RPMI7951 (cell line): ENCODE measurements at places on chromosomes 6 and 20. TPM values are rescaled to one million over a fixed set of nuclear protein-coding genes. Genes with fewer than 3 reads are reported as not detected.

The LRRC1 gene
- 0.96 and 4.3 TPM in 2 replicates for total RNA-seq

The GRIK2 gene
- total RNA-seq, result 0.88 and 2.0 TPM in 2 replicates

The SSTR4 gene
- total RNA-seq, result not detected in 2 replicates

DNA sequence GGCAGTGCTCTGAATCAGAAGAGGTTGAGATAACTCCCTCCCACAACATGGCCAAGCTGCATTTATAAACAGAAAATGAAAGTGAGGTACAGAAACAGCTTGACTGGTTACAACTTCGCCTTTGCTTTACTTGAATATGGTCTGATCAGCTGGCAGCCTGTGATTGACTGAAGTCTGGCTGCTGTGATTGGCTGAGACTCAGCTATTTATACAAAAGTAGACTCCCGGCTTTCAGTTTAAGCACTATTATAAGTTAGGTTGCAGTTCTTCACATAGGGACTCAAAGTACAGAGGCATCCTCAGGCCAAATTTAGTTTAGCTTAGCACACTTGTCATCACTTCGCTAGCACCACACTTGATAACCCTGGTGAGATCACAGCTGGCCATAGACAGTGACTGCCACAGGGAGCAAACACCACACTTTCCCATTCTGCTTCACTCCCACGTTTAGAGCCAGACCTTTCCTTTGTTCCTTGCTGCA, 362.6 kb downstream of the EPM2A start:
- DNase-seq, result peak; percentile 83

GRCh38 chr6:75450903-75451302, 42.7 kb downstream of the FILIP1 start:
- DNase-seq, result no peak

GRCh38 chr6:127415096-127415495, 44.1 kb downstream of the KIAA0408 start:
- DNase-seq, result no peak

GRCh38 chr6:11044712-11045167, 635 bp upstream of the ELOVL2 start:
- DNase-seq, result peak; percentile 9

DNA sequence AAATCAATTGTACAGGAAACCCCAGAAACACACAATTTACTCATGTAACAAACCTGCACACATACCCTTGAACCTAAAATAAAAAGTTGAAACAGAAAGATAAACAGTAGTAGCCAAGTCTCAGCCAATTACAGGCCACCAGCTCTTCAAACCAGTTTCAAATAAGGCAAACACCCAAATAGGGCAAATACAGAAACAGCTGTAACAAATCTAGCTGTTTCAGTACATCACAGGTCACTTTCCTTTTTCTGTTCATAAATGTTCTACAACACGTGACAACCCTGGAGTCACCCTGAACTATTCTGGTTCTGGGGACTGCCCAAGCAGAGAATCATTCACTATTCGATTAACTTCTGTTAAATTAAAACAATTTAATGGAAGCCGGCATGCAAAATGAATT, 329.0 kb downstream of the GJA1 start:
- no peak for DNase-seq
